ENCODE measurements at places on chromosomes 3 and 15.

DNA sequence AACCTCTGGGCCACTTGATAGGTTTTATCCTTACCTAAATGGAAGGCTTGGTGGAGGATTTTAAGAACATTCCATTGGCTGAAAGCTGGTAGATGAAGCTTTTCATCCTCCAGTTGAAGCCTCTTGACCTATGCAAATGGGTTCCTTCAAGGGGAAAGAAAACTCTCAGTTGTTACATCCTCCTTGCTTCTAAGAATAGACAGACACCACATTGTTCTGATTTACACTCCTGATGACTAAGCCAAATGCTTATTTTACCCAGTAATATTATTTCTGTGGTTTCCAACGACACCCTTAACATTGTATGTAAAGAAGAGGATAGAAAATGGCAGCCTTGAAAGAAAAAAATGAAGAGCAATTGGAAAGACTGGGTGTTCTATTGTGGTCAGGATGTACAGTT lies 480.5 kb downstream of the OTOL1 start:
- no peak for DNase-seq

DNA sequence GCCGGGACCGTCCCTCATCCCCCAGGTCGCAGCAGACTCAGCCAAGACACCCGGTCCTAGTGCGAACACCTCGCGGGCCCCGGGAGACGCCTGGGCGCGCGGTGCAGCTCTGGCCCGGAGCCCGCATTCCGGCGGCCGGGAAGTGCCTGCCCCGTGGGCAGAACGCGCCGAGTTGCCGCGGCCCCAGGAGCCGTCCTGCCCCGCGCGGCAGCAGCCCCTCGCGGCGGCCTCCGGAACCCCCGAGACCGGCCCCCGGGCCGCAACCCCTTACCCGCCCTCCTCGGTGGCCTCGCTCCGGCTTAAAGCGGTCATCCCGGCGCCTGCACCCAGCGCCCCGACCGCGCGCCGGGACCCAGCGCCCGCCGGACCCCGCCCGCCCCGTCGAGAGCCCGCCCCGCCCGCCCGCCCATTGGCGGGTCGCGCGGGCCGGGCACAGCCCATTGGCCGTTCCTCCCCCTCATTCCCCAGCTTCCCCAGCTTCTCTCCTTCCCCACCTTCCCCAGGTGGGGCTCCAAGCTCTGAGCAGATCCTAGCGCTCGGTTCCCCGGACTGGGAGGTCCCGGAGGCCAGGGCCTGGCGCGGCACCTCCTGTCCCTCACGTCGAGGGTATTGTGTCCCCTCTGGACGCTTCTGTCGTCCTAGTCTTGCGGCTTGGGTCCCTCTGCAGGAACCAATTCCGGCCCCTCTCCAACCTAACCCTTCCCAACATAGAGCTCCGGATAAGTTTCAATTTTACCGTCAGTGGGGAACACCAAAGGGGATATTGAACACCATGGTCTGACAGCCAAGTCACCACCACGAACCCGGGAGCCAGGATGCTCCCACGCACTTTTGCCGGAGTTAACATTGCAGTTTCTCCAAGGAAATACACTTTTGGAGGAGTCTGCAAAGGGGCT lies at the start of gene GRAMD2A:
GRAMD2A (minus strand) TSS at position 328 of the 896 bp plus-strand sequence.
- no peak for DNase-seq

GRCh38 chr3:40190056-40190455 lies 119.5 kb upstream of the EIF1B start:
- DNase-seq = no peak

GRCh38 chr3:157530637-157531300 lies 27.6 kb upstream of the VEPH1 start:
- no peak for DNase-seq

GRCh38 chr3:134009345-134010000 lies 20.3 kb downstream of the SLCO2A1 start:
- no peak for DNase-seq

DNA sequence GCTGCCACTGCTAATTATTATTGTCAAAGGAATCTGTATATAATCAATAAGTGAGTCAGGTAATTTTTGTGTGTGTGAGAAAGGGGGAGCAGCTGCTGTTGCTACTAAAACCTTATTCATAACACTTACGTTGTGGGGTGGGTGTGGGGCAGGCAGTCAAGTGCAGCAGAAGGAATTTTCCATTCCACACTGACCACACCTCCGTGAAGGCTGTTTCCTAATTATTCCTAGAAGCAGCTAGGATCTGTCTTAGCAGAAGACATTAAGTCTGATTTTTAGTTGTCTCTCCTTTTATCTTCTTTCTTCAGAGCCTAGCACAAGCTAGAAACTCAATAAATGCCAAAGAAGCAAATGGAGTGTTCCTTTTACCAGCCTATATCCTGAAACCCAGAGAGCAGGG lies 4.0 kb upstream of the U2SURP start:
- DNase-seq = no peak

DNA sequence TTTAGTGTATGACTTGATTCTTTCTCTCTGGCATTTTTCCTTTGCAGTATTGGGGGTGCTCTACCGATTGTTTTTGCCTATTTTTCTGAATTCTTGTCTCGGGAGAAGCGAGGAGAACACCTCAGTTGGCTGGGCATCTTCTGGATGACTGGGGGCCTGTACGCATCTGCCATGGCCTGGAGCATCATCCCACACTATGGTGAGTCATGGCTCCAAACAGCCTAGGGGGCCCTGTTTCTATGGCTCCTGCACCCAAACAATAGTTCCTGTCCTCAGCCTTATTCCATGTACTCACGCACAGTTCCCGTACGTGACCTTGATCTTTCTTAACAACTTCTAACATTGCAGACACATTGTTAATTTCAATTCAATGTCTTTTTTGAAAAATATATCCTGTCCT lies 152.3 kb downstream of the SV2B start:
- DNase-seq = no peak

- DNase-seq = no peak
These were observed 357.7 kb downstream of the CLSTN2 start for GRCh38 chr3:140292684-140293083.

DNA sequence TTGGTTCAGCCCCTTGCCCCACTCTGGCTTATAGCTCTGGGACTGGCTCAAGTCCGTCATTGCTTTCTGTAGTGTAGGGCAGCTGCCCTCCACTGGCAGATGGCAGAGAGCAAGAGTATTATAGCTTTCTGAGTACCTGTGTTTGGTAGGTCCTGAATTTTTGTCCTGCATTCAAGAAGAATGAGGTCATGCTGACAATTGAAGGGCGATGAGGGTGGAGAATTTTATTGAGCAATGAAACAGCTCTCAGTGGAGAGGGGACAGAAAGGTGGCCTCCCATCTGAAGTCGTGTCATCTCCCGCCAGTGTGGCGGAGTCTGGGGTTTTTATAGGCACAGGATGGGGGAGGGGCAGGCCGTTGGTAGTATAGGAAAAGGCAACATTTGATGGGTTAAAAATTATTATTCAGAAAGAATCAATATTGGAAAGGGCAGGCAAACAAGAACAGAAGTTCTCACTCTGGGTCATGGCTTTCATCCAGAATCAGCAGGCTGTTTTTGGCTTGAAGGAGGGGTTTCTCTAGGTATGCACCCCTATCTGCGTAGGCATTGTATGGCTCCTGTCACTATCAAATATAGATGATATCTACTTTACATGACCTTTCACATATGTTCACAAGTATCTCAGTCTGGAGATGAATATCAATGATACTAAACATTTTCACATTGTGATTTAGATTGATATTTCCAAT lies 1239.7 kb upstream of the ALCAM start:
- DNase-seq = no peak

DNA sequence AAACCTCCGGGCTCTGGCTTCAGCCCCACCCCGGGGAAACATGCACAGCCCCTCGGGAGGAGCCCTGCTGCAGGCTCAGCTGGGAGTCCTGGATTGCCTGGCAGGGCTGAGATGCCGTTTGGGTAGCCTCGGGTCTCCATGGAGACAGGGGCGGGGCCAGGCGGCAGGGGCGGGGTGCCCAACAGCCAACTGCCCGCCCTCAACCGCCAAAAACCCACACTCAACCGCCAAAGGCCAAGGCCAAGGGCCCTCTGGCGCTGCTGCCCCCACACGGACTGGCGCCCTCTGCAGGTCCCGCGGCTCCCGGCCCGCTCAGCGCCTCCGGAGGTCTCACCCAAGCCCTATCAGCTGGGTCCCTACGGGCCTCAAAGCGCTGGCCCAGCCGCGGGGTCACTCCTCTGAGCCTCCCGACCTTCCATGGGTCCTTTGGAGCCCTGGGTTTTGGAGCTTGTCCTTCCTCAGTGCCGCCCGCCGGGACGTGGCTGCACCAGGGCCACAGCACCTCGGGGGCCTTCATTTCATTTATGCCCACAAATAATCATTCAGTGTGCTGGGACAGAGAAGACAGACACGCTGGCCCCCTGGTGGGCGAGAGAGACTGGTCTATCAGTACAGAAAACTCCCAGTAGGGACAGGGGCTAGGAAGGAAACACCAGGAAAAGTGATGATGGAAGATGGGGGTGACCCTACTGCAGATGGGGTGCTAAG lies 33.5 kb upstream of the ACAD9 start:
- DNase-seq = peak; percentile 66

DNA sequence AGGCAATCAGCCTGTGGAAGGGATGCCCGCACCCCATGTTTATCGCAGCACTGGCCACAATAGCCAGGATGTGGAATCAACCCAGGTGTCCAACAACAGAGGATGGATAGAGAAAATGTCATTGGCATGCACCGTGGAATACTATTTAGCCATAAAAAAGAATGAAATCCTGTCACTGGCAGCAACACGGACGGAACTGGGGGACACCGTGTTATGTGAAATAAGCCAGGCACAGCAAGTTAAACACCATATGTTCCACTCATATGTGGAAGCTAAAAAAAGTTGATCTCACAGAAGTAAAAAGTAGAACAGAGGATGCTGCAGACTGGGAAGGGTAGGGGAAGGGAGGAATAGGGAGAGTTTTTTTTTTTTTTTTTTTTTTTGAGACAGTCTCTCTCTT lies 15.6 kb downstream of the MELTF start:
- DNase-seq = no peak

- DNase-seq = no peak
These were observed 76.0 kb downstream of the FEM1B start for GRCh38 chr15:68353421-68354135.

DNA sequence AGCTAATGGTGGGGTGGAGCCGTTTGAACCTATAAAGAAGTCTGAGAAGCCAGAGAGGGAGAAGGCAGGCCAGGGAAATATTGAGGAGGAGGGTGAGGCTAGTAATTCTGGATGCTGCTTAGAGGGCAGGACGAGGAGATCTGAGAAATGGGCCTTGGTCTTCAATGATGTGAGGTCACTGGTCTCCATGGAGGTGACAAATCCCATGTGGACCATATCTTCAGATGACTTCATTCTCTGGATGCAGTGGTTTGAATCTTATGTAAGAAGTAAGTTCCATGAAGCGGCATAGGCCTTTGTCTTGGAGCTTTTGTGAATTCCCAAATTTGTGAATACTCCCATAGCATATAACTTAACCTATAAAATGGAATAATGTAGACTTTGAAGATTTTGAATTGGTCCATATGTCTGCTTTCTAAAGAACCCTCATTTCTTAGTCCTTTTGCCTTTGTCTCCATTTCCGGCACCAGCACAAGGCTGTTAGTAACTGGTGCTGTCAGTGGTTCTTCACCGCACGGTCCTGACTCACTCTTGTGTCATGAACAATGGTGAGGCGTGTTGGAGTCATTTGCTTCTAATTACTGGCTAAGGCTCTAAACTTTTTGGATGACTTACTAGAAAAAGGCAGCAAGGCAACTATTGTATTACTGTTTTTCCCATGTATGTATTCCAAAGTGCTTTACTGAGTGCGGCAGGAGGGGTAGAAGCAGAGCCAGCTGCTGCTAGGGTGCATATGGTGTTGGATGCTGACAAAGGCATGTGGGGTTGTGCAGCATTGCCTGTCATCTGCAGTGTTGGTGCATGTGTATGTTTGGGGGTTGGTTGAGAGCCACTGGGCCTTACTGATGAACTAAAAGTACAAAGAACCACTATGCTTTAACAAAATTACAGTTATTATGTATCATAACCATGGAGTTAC lies 279.3 kb upstream of the C2CD4B start:
- DNase-seq = no peak

- no peak for DNase-seq
These were observed 605 bp downstream of the DCUN1D1 start for GRCh38 chr3:182979674-182980191.

DNA sequence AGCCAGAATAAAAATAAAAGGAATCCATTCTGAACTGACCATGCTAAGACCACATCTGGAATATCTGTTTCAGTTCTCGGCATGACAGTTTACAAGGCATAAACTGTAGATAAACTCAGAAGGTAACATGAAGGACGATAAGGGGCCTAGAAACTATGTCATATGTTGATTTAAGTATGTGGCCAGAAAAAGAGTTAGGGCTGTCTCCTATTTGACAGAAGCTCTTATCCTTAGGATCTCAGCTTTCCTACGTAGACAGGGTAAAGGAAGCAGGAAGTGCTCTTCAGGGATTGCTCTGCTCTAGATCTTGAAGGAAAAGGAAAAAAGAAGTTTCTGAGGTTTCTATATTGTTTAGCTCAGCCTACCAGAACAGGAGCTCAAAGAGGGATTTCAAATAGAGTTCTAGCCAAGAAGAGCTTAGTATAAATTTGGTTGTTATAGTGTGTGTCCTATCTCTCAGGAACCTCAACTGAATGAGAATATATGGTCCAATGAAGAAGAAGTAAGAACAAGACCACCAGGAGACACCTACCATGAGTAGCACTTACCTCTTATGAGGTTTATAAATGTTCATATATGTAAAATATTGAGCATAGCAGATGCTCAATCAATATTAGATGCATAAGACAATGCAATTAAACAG lies 59.2 kb downstream of the TP53BP1 start:
- no peak for DNase-seq

DNA sequence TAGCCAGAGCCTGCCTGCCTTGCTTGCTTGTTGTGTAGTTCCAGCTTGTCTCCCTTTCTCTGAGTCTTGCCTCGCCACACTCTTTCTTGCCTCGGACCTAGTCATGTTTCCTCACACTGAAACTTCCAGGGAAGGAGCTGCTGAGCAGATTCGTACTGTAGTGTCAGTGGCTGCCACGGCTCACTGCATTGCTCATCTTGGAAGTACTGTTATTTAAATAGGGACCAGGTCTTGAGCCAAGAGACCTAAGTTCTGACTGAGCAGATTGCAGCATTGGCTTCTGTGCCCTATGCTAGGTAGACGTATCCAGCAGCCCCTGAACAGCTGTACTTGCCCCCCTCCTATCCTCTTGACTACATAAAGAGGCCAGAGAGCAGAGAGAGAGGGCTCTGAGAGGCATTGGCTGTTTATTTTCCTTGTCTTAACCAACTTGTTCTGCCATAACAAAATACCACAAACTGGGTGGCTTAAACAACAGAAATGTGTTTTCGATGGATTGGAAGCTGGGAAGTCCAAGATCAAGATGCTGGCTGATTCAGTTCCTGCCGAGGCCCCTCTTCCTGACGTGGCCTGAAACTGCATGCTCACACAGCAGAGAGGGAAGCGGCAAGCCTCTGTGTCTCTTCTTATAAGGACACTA lies 5.8 kb upstream of the RARRES1 start:
- no peak for DNase-seq

- no peak for DNase-seq
These were observed 40.3 kb downstream of the RGMA start for GRCh38 chr15:93048759-93049161.

DNA sequence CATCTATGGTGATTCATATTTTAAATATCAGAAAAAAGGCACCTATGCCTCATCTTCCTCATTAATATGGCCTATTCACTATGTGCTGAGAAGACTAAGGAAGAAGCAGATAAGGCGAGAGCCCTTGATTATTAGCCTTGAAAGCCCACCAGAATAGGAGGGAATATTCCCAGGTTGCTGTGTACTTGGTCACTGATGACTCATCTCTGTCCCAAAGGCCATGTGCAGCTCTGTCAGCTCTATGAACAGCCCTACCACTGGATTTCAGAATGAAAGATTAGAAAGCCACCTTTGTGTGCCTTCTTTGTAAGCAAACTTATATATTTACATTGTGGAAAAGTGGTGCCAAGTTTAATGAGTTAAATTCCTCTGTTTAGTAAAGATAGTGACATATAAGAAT lies 211.5 kb downstream of the NFKBIZ start:
- no peak for DNase-seq

Data from NCI-H1436 treated with DMSO at 0.1 percent for 48 hours (cell line).